ENCODE measurements at places on chromosomes 7 and 10.

DNA sequence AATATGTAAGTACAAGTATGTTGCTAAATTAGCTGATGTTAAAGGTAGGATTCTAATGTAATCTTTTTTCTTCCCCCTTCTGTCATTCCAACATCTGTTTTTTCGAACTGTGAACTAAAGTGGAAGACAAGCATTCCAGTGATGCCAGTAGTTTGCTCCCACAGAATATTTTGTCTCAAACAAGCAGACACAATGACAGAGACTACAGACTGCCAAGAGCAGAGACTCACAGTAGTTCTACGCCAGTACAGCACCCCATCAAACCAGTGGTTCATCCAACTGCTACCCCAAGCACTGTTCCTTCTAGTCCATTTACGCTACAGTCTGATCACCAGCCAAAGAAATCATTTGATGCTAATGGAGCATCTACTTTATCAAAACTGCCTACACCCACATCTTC is 62.7 kb downstream of the WAC start:
- DNase-seq = no peak

DNA sequence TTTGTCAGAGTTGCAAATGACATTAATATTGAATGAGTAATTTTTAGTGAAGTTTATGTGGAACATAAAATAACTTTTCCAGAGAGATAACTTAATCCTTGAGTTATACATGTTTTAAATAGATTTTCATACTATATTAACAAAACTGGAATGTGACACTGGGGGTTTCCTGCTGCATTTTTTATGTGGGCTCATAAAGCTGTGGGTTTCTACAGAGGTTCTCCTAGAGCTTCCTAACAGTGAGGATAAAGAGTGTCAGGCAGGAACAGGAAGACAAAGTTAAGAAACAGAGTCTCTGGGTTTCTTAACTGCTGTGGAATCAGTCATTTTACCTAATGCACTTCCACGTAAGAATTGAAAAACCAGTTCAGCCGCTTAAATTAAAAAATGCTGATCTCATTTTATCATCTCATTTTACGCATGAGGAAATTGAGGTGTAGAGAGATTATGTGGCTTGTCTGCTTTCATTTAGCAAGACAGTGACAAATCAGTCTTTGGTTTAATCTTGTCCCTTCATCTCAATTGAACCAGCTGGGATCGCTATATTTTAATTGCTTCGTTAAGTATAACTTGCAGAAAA is 5.0 kb downstream of the CD36 start:
- DNase-seq = no peak

DNA sequence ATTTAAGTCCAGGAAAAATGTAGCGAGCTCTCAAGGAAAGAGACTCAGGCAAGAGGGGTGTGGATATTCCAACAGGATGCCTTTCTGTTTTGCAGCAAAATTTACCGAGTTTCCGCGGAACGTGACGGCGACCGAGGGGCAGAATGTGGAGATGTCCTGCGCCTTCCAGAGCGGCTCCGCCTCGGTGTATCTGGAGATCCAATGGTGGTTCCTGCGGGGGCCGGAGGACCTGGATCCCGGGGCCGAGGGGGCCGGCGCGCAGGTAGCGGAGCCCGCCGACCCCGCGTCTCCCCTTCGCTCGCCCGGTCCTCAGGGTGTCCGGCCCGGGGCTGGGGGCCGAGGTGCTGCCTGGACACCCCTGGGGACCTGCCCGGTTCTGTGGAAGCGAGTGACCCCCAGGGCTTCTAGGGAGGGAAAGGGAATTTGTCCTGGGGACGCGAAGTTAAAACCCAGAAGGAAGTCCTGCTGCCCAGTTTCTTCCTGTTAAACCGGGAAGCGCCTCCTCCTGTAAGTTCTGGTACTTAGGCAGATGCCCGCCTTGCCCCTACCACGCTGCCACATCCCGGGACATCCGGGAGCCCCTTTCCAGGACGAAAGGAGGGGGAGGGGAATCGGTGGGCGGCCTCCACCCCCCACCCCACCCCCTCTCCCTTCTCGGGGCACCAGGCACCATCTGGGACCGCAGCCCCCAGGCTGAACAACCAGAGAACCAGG is 2.5 kb downstream of the VSTM2A start:
- DNase-seq = no peak

DNA sequence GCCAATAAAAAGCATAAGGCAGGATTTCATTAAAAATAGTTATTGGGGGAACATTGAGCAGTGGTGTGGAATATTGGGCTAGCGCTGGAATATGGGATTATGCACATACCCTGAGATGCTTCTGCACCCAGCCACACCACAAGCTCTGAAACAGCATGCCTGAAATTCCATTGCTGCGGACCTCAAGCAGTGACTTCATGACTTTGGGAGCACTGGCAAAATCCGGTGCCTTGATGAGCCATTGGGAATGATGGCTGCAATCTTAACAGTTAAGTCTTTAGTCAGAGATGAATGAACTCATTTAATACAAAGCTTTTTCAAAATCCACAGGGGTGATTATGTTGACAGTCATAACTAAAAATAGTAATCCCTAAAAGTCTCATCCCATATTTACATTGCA is 274.7 kb upstream of the MTPN start:
- peak; percentile 48 for DNase-seq

- peak; percentile 6 for DNase-seq
Observed at GRCh38 chr10:35789996-35790395, 147.9 kb upstream of the FZD8 start.

DNA sequence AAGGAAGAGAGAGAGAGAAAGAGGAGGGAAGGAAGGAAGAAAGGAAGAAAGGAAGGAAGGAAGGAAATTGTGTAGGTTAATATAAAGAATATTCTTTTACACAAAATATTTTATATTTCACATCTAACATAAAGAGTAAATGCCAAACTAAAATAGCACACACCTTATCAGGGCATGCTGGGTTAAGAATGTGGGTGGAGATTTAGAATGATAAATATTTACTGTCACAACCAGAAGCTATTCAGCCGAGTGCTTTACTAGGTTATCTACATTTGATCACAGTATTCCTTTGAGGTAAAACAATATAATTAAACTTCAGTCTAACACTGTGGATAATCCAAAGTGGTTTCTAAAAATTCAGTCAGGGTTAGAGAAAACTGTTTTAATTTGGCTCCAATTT is 103.3 kb downstream of the SEMA3A start:
- DNase-seq = no peak

DNA sequence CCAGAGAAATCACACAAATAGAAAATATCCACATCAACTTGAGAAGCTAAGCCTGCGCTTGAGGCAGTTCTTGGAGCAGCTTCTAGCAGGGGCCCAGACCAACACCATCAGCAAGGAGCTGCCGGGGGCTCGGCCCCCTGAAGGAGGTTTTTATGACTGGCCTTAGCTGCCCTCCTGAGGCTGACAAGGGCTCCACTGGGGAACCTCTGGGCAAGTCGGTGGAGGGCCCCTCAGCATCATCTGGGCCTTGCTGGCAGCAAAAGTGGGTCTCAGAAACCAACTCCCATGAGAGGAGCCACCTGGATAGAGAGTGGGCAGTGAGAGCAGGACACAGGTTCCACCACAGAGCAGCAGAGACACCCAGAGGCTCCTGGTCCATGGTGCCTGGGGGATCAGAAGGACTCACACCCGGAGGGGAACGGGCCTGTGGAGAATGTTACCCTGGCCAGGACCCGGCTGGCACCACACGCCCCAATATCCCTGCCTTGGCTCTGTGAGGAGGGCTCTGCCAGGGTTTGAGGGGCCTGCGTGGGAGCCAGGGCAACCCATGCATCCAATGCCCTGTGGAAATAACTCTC is 55.9 kb downstream of the NEUROG3 start:
- DNase-seq = no peak

GRCh38 chr10:65614956-65615565 is 1310.8 kb upstream of the LRRTM3 start:
- DNase-seq = no peak

All from COLO829 (cell line).